ENCODE measurements at places on chromosomes 2 and 18. TPM values are rescaled to one million over a fixed set of nuclear protein-coding genes. Genes with fewer than 3 reads are reported as not detected.

GRCh38 chr18:21242141-21242779, at the start of gene GREB1L:
Gene GREB1L, plus strand, starts transcription at chr18:21242232. Its CDS starts 141,287 bp downstream, at chr18:21383519.
- DNase-seq, result no peak

GRCh38 chr2:171522788-171523087, 464 bp downstream of the CYBRD1 start:
- peak; percentile 86 for DNase-seq

GRCh38 chr2:65786007-65786717, 353.8 kb upstream of the SPRED2 start:
- DNase-seq, result no peak

FAM161A gene
- total RNA-seq, result 2.7 TPM

DNA sequence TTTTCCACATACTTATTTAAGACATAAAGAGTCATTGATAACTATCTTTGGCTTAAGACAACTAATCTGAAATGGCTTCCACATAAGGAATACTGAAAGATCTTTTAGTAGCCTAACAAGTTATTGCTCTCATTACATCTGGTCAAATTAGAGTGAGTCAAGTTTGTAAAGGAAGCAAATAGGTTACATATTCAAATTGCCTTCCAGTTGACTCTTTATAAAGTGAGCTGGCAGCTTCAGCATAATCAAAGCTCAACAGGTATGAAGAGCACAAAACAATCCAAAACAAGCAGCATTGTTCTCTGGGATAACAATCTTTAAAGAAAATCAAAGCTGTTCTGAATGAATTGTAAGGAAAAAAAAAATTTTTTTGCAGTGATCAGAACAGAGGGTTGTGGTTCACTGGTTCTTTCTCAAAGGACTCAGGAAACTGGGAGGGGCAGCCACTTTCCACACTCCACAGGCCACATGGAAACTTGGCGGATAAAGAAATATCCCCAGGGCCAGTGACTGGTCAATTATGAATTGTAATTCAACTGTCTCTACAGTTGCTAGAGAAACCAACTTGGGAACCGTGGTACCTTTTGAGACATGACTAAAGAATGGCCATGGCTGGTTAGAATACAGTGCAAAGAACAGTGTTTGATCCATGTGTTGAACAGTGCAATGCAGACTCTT, 369.3 kb upstream of the KCNH7 start:
- no peak for DNase-seq

DNA sequence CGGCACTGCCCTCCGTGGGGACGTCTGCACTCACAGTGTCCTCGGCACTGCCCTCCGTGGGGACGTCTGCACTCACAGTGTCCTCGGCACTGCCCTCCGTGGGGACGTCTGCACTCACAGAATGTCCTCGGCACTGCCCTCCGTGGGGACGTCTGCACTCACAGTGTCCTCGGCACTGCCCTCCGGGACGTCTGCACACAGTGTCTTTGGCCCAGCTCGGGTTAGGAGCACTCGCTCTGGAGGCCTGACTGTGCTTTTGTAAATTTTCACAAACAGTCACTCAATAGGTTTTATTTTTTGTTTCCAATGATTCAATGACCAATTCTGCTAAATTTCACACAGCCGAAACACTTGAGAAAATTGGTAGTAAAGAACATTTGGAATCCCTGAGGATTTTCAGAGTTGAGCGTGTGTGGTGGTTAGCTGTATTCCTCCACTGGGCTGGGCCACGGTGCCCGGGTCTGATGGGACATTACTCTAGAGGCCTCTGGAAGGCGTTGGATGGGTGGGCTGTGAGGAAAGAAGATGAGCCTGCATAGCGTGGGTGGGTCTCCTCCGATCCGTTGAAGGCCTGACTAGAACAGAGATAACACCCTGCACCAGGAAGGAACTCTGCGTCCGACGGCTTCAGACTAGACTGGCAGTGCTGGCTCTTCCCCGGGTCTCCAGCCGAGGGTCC, 134.8 kb downstream of the RTP5 start:
- DNase-seq, result no peak

DNA sequence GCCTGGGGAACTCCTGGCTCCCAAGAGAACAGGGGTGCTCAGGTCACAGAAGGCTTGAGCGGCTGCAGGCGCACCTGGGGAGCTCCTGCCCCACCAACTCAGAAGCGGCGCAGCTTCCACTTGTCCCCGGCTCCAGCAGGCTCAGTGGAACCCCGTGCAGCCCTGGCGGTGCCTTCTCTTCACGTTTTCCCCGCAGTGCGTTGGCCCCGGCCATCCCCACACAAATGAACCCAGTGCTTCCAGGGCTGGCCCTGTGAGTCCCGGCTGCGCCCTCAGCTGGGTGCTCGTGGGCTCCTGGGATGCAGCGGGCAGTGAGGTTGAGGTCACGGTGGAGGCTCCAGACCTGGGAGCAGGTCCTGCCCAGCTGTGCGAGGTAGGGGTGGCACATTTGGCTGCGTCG, 17.9 kb upstream of the MBD2 start:
- no peak for DNase-seq

DNA sequence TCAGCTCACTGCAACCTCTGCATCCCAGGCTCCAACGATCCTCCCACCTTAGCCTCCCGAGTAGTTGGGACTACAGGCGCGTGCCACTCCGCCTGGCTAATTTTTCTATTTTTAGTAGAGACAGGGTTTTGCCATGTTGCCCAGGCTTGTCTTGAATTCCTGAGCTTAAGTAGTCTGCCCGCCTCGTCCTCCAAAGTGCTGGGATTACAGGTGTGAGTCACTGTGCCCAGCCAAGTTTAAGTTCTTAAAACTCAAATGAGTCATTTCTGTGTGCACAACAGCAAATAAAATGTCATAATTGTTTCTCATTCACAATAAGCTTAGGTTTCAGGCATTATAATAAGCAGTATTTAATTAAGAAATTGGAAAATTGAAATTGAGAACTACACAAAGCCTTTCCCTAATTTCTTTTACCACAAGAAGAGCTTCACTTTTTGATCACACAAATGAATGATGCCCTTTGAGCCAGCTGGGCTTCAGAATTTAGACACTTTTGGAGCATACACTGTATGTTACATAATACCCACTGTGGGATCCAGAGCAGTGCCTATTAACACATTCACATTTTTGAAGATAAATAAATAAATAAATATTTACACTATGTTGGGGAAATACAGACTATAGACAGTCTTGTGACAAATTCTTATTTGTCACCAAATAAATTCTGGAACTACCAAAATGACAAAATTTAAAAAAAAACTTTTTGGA, 8.6 kb upstream of the ME2 start:
- DNase-seq, result no peak

GRCh38 chr2:217063238-217063755, 203.4 kb upstream of the TNP1 start:
- DNase-seq, result no peak
